ENCODE measurements at places on chromosomes 1 and 21.

- no peak for DNase-seq
Observed at GRCh38 chr21:40052276-40052675, 185.0 kb downstream of the PCP4 start.

DNA sequence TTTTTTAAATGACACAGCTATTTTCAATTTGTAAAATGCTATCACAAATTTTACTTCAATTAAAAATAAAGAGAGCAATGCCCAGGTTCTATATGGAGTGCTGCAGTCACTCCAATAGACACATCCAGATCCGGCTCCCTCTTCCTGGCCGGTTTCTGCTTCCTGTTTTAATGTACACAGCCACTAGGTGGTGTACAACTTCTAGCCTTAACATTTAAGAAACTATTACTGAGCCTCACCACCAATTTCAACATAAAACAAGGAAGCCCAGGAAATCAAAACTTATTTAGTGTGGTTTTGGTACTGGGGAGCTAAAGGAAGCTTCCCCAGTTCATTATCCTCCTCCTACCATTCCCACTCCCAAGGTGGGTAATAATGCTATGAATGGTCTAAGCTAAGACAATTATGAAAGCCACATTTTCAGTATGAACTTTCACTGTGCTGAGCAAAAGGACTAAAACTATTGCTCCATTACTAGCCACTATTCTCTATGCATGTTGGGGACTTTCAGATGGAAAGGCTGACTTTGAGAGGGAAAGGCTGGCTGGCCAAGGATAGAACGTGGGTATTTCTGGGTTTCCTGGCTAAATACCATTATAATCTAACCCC, 25.5 kb upstream of the MTMR11 start:
- peak; percentile 66 for DNase-seq

GRCh38 chr1:198118134-198118533, 38.7 kb upstream of the NEK7 start:
- DNase-seq, result no peak

GRCh38 chr1:62245201-62245600, 50.6 kb downstream of the L1TD1 start:
- no peak for DNase-seq

GRCh38 chr1:218620956-218621355, 275.8 kb downstream of the TGFB2 start:
- no peak for DNase-seq

DNA sequence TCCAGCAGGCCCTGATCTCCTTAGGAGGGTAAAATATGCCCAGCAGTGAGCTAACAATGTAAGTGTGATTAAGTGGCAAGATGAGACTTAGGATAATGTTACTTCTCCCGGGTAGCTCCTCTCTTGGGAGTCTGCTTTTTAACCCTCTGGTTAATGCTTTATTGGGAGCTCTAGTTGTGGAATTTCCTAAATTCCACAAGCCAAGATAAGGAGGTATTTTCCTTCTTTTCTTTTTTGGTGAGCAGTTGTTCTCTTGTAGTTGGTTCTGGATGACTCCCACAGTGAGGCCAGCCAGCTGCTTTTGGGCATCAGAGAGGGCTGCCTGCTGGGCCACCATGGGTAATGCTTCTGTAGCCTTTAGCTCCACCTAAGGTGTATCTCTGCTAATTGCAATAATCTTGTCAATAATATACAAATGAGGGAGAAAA, 19.3 kb downstream of the C1orf52 start:
- peak; percentile 44 for DNase-seq

DNA sequence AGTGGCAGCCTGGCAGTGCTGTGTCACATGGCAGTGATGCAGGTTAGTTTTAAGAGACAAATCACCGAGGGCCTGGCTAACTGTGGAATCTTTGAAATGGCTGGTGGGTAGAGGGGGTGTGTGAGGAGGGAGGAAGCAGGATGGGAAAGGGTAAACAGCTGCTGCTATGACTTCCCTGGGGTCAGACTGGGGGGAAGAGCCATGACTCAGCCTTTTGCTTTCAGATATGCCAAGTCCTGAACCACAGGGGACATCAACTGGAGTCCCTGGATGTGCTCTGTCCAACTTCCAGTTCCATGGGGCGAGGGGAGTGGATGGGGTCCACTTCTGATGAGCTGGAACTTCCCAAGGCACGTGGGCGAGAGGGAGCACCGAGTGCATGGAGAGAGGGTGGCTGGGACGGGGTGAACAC, 121.1 kb upstream of the ADAR start:
- DNase-seq, result no peak

DNA sequence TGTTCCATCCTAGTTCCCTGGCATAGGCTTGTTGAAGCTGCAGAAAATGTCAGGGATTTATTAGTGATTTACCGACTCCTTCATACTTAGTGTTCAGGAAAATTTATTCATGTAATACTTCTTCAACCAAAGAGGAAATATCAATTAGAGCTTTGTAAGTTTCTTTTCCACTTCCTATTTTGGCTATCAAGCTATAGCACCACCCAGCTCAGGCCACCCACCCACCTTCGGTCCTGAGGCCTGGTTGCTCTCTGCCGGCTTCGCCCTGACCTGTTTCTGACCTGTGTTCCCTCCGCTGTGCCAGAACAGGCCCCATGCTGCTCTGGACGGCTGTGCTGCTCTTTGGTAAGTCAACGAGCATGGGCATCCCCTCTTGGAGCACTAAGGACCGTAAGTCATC, at the start of gene FCRL6:
Gene FCRL6 (plus strand): TSS at position 250 of the 400 bp plus-strand sequence. CDS start 65 bp downstream, at position 315.
- no peak for DNase-seq

- no peak for DNase-seq
Observed at GRCh38 chr1:108070662-108071061, 105.7 kb upstream of the VAV3 start.

- DNase-seq, result no peak
Observed at GRCh38 chr1:77504986-77505385, 177.5 kb downstream of the ZZZ3 start.

GRCh38 chr1:67688526-67689219, 3.7 kb downstream of the GADD45A start:
- no peak for DNase-seq

GRCh38 chr1:230179249-230179648, 112.2 kb downstream of the GALNT2 start:
- no peak for DNase-seq

GRCh38 chr1:212920896-212921295, 29.4 kb upstream of the VASH2 start:
- DNase-seq, result peak; percentile 57

DNA sequence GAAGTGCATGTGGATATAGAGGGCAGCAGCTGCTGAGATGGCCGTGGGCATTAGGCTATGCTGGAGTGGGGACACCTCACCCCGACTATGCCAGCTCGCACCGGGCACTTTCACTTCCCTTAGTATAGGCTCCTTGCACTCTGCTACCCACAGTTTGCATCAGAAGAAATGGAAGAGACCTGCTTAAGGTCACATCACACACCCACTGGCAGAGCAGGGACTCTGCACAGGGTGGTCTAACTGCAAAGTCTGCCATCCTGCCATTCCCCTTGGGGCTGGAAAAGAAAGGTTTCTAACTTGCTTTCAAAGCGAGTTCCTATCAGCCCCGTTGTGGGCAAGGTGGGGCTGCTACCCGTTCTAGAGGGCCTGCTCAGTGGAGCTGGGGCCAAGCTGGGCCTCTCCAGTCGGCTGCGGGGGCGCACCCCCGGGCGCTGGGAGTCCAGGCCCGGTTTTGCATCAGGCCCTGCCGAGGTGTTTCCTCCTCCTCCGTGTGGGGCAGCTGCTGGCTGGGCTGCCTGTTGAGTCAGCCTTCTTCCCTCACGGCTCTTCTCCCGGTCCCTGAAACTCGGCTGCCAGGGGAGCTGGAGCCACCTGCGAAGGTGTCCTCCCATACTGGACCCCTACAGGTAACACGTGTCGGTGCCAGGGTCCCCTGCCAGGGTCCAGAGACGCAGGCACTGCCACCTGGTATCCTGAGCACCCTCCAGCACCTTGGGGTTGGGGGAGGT, at the start of gene SYTL1:
Gene SYTL1 (plus strand): TSS at position 498 of the 728 bp plus-strand sequence. CDS start 3,313 bp downstream, outside the sequence.
- DNase-seq, result peak; percentile 86

DNA sequence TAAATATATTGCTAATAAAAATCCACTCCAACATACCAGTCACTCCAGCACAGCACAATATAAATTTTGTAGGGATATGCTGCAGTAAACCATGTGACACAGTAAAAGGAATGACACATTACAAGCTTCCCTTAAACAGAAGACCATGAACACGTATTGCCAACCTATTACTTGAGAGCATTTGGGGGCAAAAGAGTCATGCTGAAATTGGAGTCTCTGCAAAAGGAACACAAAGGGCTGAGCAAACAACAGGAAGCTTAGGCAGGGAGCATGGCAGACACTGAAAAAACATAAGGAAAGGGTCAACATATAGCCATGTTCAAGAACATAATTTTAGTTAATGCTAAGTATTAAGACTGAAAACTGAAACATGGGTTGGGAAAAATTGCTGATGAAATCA, 214.5 kb downstream of the SMYD3 start:
- no peak for DNase-seq

- DNase-seq, result no peak
Observed at GRCh38 chr21:43006874-43007208, 32.5 kb downstream of the PKNOX1 start.

- DNase-seq, result peak; percentile 53
Observed at GRCh38 chr21:39314143-39315027, 953 bp upstream of the BRWD1 start.

GRCh38 chr1:43659212-43660166, 9.5 kb downstream of the KDM4A start:
- DNase-seq, result no peak

- no peak for DNase-seq
Observed at GRCh38 chr1:179310291-179310690, 16.7 kb downstream of the SOAT1 start.

- DNase-seq, result no peak
Observed at GRCh38 chr1:219027146-219027673, 146.5 kb upstream of the LYPLAL1 start.

- DNase-seq, result no peak
Observed at GRCh38 chr1:169608226-169608625, 21.7 kb downstream of the SELP start.

DNA sequence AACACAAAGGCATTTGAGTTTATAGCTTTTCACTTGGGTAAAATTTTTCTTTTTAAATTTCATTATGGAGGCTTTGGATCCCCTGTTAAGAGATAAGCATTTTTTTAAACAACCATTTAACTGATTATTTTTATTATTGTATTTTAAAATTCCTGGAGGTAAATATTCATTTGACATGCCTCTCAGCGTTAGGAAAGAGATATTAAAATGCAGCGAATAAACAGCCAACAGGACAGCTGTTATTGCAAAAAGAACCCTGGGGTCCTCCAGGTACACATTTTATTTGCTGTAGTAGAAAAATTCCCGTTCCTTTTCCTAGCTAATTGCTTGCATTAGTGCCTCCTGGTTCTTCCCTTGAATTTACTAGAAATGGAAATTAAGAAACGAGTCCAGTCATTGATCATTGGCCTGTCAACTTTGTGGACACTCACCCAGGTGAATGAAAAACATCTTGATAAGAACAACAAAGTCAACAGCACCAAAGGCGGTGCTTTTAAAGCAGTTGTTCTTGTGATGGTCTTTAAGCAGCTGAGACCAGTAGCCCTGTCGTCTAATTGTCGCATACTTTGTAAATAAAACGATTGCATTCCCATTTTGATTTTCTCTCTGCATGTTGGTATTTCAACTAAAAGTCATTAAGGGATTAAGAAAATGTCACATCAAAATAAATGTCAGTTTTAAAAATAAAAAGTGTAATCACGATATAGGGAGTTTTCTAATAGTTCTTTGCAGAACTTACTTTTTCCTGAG, 282.4 kb downstream of the GRIK1 start:
- DNase-seq, result no peak

- no peak for DNase-seq
Observed at GRCh38 chr21:36569511-36569910, 89.6 kb upstream of the CLDN14 start.

DNA sequence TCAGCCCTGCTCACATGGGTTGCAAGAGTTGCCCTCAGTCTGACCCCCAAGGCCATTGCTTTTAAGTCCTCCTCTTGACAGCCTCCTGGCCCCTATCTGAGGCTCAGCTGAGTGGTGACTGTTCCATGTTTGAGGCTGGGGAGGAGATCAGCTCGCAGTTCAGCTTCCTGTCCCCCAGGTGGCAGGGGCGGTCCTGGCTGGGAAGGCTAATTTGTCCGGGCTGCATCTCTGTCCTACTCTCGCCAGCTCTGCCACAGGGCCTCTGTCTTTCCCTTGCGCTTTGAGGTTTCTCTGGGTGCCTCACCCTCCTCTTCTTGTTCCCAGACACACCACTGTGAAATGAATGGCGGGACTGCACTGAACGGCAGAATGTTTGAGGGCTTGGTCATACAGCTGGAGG, 157.3 kb downstream of the KCNJ6 start:
- DNase-seq, result peak; percentile 41

DNA sequence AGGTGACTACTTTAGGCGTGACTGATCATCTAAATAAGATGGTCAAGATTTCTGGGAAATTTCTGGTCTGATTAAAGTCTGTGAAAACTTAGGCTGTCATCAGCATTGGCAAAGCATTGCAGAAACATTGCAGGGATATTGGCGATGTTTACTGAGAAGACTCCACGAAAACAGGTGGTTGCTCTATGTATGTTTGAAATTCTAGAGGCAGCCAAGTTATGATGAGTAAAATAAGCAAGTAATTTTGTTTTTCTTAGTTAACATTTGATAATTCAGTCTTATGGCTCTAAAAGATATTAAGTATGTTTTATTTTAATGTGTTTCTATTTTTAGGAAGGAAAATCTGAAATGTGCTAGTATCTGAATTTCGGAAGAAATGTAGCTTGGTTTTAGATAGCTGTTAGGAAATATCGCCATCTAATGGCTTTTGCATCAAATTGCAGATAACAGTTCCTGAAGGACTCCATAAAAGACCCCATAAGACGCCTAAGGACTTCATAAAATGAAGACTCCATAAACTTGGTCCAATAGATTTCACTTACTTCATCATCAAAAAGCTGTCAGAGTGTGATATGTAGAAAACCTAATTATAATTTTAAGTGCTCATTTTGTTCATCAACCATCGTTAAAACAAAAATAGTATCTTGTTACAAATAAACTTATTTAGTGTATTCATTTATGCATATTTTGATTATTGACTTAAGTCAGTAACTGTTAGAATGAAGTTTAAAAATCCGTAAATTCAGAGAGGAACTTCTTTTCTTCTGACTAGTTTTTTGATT, 344.6 kb downstream of the RYR2 start:
- peak; percentile 34 for DNase-seq

GRCh38 chr1:225578251-225578977, 74.5 kb downstream of the ENAH start:
- no peak for DNase-seq
